ELR (cell line): ENCODE measurements at places on chromosomes 2 and 18.

- DNase-seq, result no peak
Observed at GRCh38 chr18:26719896-26720295, 145.6 kb downstream of the AQP4 start.

DNA sequence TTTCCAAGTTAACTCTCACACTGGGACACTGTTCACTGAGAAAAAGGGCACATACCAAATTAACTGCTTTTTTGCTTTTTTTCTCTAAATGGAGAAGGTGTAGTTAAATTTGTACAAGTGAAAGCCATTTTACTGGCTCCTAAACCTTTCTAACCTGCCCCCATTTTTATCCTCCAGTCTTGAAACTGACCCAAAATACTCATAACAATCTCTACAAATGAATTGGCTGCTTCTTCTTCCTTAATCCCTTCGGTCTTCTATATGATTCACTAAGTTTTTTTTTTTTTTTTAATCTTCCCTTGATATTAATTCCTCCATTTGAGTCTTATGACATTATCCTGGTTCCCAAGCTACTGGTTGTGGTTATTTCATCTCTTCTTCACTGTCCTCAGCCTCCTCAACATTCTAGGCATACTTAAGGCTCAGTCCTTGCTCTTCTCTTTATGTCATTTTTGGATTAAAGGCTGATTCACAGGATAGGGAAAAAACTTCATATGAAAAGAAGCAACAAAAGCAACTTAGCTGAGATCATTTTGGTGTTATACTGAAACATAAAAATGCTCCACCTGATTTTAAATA is 19.8 kb downstream of the ORC2 start:
- no peak for DNase-seq

DNA sequence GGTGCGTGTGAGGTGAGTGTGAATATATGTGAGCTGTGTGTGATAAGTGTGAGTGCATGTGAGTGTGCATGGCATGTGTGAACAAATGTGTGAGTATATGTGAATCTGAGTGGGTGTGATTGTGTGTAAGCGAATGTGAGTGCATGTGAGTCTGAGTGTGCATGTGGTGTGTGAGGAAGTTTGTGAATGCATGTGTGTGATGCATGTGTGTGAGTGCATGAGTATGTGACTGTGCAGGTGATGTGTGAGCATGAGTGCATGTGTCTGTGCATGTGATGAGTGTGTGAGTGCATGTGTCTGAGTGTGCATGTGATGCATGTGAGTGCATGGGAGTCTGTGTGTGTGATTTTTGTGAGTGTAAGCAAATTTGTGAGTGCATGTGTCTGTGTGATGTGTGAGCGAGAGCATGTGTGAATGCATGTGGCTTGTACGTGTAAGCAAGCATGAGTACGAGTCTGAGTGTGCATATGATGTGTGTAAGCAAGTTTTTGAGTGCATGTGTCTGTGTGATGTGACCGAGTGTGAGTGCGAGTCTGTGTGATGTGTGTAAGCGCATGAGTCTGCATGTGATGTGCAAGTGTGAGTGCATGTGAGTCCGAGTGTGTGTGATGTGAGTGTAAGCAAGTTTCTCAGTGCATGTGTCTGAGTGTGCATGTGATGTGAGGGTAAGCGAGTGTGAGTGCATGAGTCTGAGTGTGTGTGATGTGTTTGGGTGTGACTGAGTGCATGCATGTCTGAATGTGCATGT is 43.3 kb downstream of the COPS8 start:
- DNase-seq, result no peak

GRCh38 chr2:96870626-96871255 is 861 bp upstream of the SEMA4C start:
- no peak for DNase-seq

DNA sequence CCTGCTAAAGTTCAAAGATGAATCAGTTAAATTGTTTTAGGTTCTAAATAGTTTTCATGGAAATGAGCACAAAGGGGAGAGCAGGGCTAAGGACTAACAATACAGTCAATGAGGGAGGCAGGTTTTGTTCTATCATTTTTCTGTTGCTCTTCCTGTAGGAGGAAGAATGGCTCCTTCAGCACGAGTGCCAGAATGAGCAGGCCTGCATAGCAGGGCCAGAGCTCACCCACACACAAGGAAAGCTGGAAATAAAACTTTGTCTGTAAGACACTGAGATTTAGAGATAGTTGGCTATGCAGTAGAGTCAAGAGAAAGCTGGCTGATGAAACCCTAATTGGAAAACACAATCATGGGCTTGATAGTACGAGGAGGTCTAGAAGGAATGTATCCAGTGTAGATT is 313.3 kb downstream of the MBD2 start:
- DNase-seq, result no peak

GRCh38 chr2:218960309-218961165 is 1.1 kb downstream of the CDK5R2 start:
- DNase-seq, result no peak

DNA sequence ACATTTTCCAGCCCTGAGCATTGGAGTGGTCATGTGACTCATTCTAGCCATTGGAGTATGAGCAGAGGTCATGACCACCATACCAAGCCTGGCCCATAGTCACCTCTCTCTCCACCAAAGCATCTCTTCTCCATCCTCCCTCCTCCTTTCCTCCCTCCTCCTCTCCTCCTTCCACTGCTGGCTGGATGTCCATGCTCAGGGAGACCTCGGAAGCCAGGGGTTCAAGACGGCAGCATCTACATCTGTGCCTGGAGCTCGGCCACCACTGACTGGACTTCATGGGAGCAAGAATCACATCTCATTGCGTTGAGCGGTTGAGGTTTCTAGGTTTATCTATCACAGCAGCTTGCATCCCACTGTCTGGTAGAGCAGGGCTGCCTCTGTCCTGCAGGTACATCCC is 252.4 kb downstream of the NDUFA10 start:
- no peak for DNase-seq

- peak; percentile 19 for DNase-seq
Observed at GRCh38 chr2:101277111-101277510, 24.4 kb downstream of the CNOT11 start.

GRCh38 chr2:199743415-199744120 is 107.4 kb downstream of the FTCDNL1 start:
- no peak for DNase-seq

DNA sequence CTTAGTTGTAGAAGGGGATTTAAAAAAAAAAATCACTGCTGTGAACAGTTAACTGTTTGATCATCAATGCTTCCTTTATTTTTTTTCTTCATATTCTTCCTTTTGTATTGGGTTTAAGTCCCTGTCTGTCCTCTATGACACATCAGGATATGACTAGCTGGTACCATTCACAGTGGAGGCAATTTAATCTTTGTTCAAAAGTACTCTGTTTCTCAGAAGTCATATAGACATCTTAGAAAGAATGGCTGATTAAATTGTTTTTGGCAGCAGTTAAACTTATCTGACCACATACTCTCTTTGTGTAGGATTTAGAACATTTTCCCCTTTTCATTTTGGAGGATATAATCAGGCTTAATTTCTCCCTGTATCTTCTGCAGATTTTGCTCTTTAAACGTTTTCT is 807.8 kb upstream of the CDH2 start:
- DNase-seq, result peak; percentile 55

DNA sequence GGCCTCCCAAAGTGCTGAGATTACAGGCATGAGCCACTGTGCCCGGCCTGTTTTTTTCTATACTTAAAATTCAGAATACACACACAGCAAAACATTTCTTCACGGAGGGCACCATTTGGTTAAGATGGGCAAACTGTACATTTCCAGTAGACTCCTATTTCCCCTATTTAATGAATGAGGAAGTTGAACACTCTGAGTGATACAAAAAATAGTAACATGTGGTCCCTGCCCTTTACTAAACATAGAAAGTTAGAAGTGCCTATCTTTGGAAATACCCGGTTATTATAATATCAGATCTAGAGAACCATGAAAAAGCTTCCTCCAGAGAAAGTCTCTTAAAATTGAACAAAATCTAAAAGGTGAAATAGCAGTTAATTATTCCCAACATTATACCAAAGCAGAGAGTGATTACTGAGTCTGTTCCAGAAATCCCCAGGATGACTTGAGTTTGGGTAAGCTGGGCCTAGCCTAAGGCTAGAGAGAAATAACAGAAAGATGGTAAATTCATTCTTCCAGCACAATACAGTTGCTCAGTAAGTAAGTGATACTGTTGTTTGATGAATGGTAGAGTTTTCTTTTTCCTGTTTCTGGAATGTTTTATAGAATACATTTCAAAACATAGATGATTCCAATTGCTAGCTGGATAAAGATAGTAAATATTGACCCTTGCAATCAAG is 23.3 kb upstream of the RMC1 start:
- no peak for DNase-seq

GRCh38 chr2:96756788-96757476 is 3.8 kb upstream of the CNNM4 start:
- peak; percentile 29 for DNase-seq

GRCh38 chr2:236244256-236244655 is 19.9 kb downstream of the ASB18 start:
- no peak for DNase-seq

GRCh38 chr2:128541448-128541847 is 222.8 kb upstream of the HS6ST1 start:
- DNase-seq, result no peak

DNA sequence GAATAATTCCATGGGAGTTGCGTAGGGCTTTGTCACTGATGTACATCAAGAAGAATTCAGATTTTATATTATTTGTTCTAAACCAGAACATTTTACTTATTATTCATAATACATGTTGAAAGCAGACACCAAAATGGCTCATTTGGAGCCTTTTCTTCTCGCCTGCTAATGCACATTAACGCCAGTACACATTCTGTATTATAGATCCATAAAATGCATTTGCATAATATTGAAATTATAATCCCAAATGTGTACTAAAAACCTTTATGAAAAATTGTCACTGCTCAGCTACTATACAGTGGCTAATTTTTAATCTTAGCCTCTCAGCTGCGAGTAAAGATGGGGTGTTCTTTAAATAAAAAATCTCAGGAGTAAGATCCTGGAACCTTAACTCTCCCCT is 452.2 kb upstream of the HNRNPA3 start:
- DNase-seq, result no peak

DNA sequence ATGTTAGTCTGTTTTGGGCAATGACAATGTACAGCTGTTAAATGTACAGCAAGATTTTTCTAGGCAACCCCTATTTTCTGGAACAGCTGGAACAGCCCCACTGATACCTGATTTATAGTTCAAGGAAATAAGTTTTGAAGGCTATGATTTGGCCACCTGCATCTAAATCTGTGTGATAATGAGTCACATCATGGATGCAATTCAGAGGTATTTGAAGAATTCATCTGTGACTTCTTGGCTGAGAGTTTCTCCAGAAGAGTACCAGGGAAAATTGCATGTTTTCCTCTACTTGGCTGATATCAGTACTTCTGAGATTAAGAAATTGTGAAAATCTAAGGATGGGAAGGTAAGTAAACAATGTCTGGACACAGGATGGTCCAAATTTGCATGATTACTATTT is 40.7 kb upstream of the NT5C1B start:
- peak; percentile 65 for DNase-seq

GRCh38 chr2:60885683-60886082 is 4.3 kb downstream of the REL start:
- no peak for DNase-seq

- peak; percentile 50 for DNase-seq
Observed at GRCh38 chr2:103161456-103162289, 399.8 kb downstream of the TMEM182 start.

DNA sequence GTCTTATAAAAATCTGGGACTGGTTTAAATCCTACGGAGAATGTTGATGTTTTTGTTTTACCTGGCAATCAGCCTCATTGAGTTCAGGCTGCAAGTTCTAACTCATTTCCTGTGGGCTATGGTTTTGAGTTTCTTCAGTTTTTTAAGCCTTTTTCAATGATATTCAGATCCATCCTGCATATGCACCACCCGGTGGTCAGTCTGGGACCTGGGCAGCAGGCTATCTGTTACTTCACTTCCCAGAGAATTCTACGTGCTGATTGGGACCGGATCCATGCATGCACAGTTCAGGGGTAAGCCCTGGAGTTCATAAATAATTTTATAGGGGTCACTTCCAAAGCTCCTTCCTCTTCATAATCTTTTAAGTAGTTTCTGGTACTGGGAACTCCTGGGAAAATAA is 339.2 kb upstream of the HNRNPA3 start:
- peak; percentile 10 for DNase-seq

DNA sequence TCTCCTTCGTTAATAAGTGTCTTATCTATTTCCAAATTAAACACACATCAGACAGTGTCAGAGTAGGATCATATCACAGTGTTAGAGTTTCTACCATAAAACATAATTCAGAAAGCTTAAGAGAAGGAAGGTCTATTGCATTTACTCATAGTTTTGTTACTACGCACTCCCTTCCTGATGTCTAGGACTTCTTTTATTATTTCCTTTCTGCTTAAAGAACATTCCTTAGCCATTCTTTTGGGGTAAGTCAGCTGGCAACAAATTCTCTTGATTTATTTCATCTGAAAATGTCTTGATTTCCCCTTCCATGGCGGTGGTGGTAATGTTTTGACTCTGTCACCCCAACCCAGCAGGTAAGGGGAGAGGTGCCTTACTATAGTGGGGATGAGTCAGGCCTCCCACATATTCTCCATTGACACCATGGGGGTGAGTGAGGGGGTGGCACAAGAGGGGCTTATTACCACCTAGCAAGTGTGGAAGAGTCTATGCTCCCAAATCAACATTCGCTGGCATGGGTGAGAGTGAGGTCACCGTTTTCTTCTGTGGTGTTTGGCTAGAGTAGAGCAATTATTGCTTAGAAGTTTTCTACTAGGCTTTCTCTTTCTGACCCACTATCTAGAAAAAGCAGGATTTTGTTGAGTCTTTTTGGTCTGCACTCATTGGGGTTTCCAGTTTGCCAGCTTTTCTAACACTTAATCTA is 29.9 kb downstream of the ABCB11 start:
- peak; percentile 62 for DNase-seq

DNA sequence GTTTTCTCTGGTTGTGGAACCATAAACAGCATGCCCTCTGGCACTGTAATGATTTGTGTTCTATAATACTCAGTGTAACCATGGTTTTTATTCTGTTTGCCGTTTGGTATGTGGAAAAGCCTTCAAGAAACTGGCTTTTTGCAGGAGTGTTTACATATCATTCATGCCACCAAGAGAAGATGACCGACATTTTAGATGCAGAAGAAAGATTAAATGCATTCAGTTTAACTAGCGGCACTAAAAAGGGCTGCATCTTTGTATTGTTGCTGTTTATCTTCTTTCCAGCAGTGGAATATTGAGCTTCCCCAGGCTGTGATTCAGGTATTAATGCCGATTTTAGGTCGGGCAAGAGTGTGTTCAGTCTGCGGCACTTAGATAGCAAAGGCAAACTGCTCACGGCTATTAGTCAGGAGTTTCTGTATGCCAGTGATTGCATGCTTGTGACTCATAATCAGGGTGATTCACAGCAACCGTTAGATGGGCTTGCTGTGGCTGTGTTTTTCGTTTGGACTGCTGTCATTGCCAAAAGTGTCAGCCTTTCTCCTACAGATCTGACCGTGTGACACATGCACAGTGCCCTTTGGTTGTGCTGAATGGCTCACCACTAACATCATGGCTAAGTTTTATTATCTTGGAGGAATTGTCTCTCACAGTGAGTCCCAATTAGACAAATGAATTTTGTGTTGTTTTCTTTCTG is 479.7 kb downstream of the PARD3B start:
- DNase-seq, result peak; percentile 96

GRCh38 chr2:211228559-211228958 is 672.2 kb downstream of the CPS1 start:
- no peak for DNase-seq
